ENCODE measurements at places on chromosomes 1 and 21.

- DNase-seq = no peak
Observed at GRCh38 chr1:208238710-208239472, 5.3 kb downstream of the PLXNA2 start.

DNA sequence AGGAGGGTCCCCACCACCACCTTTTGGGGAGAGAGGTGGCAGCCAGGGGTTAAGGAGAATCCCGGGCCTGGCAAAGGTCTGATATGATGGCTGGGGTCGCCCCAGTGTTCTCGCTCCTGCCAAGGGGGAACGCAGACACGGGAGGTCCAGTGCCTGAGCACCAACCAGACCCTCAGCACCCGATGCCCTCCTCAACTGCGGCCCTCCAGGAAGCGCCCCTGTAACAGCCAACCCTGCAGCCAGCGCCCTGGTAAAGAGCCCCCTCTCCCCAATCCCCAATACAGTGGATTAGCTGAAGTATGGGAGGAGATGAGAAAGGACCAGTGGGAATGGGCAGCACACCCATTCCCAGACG, 10.4 kb downstream of the ADAMTSL4 start:
- no peak for DNase-seq

DNA sequence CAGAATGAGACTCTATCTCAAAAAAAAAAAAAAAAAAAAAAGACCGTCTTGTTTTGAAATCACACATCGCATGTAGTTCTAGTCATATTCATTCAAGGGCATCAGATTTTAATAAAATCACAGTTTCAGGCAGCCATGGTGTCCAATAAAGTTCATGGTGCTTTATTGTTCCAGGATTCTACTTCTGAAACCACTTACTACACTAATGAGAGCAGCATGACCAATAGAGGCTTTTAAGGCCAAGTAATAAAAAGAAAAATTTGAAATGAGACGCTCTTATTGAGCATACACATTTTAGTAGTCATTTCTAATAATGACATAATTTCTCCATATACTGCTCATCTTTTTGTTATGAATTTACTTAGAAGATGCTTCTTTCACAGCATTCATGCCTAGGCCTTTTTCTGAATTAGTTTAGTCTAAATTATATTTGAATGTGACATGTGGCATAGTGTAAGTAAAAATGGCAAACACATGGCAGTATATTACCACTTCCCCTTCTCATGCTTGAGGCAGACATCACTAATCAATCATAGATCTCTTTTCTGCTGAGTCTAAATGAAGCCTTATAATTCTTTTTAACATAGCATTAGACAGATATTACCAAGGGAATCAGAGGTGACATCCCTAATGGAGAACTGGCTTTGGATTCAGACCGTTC, 18.5 kb downstream of the NTMT2 start:
- no peak for DNase-seq

- peak; percentile 24 for DNase-seq
Observed at GRCh38 chr21:34129039-34129891, 55.9 kb downstream of the MRPS6 start.

- DNase-seq = no peak
Observed at GRCh38 chr1:61287734-61288133, 205.4 kb downstream of the NFIA start.

DNA sequence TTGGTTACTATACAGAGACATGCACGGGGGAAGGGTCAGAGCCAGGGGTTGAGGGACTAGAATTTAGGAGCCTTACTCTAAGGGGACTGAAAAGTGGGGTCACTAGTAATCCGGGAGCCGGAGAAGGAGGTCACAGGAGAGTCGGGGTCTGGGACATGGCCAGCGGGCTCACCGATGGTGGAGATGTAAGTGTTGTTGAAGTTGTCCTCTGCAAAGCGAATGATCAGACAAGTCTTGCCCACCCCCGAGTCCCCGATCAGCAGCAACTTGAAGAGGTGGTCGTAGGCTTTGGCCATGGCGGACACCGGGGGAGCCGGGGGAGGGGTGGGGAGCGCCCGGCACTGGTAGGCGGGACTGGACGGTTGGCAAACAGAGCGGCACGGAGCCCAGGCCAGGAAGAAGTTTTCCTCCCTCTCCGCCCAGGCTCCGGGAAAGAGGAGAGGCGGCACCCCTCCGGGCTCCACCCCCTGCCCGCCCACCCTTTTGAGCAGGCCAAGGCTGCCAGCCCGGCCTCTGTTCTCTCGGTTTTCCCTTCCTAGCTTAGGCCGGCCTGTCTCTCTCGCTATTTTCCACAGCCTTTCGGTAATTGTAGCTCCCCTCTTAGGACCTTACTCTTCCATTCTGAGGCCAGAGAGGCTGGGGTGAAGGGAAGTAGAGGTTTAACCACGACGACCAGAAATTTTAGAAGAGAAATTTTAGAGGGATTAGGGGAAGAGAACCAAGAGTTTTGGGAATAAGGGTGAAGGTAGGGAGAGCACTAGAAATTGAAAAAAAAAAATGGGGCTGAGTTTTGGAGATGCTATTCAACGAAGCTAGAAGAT, at the start of gene RAB13:
TSS of gene RAB13 (minus strand) at position 399 of the 821 bp plus-strand sequence. CDS start at position 296, 103 bp downstream.
- peak; percentile 76 for DNase-seq

- peak; percentile 79 for DNase-seq
Observed at GRCh38 chr21:14880922-14881321, 183.9 kb downstream of the NRIP1 start.

- DNase-seq = no peak
Observed at GRCh38 chr1:25560001-25560400, 16.6 kb downstream of the LDLRAP1 start.

All from RCC 7860 (cell line).